ENCODE measurements at places on chromosomes 6 and 20.

- no peak for DNase-seq
Observed at GRCh38 chr6:4352731-4353130, 217.4 kb upstream of the ECI2 start.

DNA sequence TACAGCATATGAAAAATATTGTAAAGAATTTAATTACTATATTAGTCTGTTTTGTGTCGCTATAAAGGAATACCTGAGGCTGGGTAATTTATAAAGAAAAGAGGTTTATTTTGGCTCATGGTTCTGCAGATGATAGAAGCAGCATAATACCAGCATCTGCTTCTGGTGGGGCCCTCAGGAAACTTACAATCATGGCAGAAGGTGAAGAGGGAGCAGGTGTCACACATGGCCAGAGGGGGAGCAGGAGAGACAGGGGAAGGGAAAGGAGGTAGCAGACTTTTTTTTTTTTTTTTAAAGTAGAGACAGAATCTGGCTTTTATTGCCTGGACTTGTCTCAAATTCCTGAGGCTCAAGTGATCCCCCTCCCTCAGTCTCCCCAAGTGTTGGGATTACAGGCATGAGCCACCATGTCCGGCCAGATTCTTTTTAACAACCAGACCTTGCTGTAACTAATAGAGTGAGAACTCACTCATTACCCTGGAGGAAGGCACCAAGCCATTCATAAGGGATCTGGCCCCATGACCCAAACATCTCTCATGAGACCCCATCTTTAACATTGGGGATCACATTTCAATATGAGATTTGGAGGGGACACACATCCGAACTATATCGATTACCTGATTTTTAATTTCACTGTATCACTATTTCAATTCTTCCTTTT, 64.6 kb downstream of the MAN1A1 start:
- DNase-seq: peak; percentile 9

- no peak for DNase-seq
Observed at GRCh38 chr20:10308652-10309051, 90.0 kb downstream of the SNAP25 start.

- no peak for DNase-seq
Observed at GRCh38 chr6:37862992-37863391, 43.5 kb downstream of the ZFAND3 start.

GRCh38 chr20:46791722-46792416, 82.4 kb downstream of the SLC2A10 start:
- no peak for DNase-seq

DNA sequence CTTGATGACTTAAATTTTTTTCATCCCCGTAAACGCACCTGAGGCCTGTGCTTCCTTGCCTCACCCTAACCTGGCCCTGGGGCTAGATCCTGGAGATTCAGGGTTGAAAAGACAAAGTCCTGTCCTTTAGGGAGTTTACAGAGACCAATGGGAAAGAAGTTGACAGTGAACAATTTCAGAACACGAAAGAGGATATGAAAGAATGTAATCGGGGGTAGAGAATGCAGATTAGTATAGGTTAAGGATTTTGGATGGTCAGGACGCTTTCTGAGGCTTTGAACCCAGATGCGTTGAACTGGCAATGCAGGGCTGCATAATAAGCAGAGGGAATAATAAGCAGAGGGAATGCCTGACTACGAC, 1.7 kb upstream of the FBXO5 start:
- DNase-seq: peak; percentile 18
